Amygdala (tissue), 56 donors: ENCODE measurements at places on chromosomes 1 and 21.

GRCh38 chr21:20592463-20592862, 405.7 kb upstream of the NCAM2 start:
- no peak for DNase-seq

DNA sequence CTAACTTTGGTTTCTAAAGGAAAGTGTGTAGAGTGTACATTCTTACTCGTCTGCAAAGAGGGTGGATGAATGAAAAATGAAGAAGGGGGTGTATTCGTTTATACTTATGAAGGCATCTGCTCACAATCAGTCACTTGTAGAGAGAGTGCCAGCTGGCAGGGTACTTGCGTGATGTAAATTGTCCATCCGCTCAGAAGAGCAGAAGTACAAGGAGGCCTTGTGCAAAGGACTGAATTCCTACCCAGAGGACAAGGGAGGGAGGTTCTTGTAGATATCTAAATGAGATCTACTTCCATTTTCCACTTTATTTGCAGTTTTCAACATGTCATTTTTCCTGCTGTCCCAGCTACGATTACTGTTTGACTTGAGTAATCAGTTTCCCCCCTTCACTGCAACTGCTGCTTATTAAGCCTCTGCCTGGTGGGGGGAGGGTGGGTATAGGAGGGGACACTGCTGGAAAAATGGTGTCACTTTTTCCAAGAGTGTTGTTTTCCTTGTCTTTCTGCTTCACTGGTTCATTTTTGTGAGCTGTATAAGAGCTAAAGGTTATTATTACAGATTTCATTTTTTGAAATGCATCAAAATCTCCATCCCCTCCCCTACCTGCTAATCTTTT, 67.3 kb downstream of the LAMC1 start:
- DNase-seq, result no peak

GRCh38 chr1:160823296-160823695, 27.3 kb downstream of the LY9 start:
- no peak for DNase-seq

DNA sequence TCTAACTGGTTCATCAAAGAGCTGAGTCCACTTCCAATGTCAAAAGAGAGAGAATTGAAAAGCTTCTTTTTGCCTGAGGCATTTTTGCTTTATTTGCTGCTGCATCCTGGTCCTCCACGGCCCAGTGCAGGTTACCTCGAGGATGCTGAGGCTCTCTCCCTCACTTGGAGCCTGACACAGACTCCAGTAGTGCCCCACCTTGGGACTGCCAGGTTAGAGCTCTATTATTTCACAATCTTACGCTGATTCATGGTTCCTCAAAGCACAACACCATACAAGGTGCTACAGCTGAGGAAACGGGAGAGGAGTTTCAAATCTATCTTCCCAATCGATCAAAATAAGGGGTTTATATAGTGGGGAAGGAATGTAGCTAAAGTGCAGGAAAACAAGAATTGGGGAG, 13.6 kb upstream of the PLPPR4 start:
- no peak for DNase-seq

DNA sequence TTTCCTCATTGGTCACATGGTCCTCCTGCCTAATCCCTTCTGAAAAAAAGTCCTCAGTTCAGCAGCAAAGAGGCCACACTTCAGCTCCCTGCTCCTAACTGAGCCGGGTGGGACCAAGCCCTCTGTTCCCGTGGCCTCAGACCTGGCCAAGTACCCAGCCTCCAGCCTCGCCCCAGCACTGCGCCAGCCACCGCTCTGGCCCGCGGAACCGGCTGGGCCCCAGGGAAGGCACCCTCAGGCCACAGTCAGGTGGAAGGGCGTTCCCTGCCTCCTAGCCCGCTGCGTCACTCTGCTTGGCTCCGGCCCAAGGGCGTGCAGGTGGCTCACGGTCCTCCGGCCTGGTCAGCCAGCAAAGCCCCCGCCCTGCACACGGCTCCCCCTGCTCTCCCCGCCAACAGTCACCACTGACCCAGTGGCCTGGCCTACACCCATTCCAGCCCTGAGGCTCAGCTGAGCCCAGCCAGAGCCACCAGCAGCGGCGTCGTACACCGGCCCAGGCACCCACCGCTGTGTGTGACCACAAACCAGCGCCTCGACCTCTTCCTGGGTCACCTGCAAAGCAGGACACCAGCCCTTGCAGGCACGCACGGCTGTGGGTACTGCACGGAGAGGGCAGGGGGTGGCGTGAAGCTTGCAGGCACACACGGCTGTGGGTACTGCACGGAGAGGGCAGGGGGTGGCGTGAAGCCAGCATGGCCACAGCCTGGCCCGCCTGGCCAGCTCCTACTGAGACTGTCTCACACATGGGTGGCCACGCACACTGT, 19.4 kb downstream of the NADK start:
- no peak for DNase-seq

- DNase-seq, result no peak
Observed at GRCh38 chr1:199551967-199552565, 475.4 kb upstream of the NR5A2 start.

GRCh38 chr1:55938376-55938850, 641.0 kb downstream of the PLPP3 start:
- DNase-seq, result no peak

- no peak for DNase-seq
Observed at GRCh38 chr1:229209386-229209785, 61.5 kb upstream of the RAB4A start.

DNA sequence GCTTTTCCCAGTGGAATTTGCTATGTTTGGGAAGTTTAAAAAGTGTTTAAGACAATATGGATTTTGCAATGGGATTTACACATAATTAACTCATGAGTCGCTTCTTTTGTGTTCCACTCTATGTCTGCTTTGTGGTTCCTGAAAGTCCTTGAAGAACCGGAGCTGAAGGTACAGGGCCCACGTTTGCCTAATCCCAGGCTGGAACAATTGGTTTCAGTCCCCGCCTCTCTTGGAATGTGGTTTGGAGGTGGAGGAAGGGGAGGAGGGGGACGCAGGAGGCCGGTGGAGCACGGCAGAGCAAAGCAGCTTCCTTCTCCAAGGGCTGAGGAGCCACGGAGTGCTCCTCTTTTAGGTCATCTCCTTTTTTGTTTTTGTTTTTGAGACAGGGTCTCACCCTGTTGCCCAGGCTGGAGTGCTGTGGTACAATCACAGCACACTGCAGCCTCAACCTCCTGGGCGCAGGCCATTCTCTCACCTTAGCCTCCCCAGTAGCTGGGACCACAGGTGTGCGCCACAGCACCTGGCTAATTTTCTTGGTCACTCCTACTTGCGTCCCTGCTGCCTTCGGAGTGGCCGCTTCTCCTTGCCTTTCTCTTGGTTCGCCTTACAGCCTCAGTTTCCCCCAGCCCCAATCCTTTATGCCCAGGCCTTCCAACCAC, 129.5 kb upstream of the ERRFI1 start:
- DNase-seq, result no peak

- no peak for DNase-seq
Observed at GRCh38 chr1:75203415-75204277, 69.5 kb downstream of the LHX8 start.

DNA sequence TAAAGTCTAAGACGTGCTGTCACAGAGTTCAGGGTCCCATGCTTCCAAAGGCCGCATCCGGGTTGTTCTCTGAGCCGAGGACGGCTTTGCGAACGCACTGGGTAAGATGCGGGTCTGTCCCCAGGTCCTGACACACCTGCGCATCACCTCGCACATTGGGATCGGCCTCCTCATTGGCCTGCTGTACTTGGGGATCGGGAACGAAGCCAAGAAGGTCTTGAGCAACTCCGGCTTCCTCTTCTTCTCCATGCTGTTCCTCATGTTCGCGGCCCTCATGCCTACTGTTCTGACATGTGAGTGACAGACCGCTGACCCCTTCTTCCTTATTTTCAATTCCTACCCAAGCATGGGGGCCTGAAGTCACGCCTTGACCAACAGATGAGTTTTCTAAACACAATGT, 25.3 kb downstream of the TFF3 start:
- no peak for DNase-seq

DNA sequence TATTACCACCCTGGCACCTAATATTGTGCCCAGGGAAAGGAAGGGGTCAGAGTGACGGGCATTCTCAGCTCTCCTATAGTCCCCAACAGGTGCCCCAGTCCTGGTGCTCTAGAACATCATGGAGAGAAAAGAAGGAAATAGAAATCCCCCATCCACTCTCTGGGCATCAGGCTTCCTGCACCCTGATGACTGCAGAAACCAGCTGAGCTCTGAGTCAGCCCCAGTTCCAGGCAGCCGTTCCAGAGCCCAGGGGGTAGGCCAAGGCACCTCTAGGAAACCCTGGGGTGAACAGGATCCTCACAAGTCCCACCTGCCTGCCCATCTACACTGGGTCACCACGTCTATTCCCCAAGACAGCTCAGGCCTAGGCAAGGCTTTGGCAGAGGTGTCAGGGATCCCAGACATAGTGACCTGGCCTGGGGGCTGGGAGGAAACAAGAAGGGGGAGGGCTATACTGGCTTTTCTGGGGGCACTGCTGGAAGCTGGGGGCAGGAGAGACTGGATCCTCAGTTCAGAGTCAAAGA, 709 bp downstream of the NECTIN4 start:
- DNase-seq, result no peak

- DNase-seq, result no peak
Observed at GRCh38 chr1:7012461-7012924, 227.2 kb downstream of the CAMTA1 start.
